ENCODE measurements at places on chromosomes 6 and 20.

GRCh38 chr20:25659999-25660398, 36.2 kb upstream of the NANP start:
- DNase-seq: no peak

DNA sequence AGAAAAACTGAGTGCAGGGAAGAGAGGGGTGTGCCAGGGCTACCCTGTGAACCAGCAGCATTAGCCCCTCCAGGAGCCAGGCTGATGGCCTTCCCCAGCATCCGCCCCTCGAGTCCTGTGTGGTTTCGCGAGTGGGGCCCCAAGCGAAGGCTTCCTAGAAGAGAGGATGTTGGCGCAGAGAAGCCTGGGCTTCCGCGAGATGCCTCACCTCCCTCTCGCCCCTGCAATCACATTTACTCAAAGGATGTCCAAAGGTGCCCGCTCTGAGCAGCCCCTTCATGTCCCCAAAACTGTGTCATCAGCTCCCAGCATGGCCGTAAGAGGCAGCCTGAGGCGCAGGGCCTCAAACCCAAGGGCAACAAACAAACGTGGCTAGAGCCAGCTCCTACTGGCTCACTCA, 111.7 kb downstream of the PREX1 start:
- peak; percentile 64 for DNase-seq

- DNase-seq: no peak
These were observed 135.9 kb downstream of the JPH2 start for GRCh38 chr20:44050925-44051660.

GRCh38 chr6:102488729-102489128, 1095.2 kb downstream of the GRIK2 start:
- DNase-seq: no peak

GRCh38 chr20:19992996-19993908, 23.9 kb upstream of the NAA20 start:
- no peak for DNase-seq

- DNase-seq: peak; percentile 94
These were observed 31.8 kb downstream of the SUN5 start for GRCh38 chr20:32972181-32973076.

DNA sequence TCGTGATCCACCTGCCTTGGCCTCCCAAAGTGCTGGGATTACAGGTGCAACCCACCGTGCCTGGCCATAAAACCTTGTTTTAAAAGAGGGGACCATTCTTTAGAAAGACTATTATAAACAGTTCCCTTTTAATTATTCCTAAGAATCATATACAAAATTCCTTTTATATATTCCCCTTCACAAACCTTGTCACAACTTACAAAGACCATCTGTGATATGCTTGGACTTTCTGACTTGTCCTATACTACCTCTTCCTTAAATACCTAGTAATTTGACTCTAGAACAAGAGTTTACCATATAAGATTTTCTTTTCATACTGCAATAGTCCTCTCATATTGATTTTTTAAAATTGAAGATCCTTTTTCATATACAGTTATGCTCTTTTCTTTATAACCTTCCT, 135.8 kb upstream of the PRSS16 start:
- no peak for DNase-seq

DNA sequence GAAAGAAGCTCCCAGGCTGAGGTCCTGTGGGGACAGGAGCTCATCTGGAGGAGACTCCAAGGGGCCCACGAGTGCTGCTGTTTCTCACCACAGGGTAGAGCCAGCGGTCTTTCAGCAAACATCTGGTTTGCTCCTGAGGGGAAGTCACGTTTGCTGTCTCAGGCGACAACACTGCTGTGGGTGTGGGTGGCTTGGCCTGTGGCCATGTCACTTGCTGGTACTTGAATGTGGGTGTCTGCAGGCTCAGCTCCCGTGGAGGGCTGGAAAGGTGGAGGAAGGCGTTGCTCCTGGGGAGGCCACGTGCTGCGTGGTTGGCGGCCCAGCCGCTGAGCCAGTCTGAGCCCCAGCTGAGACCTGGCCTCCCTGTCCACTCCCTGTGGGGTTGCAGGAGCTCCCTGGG, 52.8 kb upstream of the MPC1 start:
- peak; percentile 55 for DNase-seq

- DNase-seq: peak; percentile 69
These were observed 59.5 kb upstream of the ARMH2 start for GRCh38 chr6:24858177-24858653.

Data from CD4-positive, alpha-beta T cell treated with Interleukin-21 for 1 hour (primary cell).